Esophagus mucosa (tissue), 1 donor: ENCODE measurements at places on chromosomes 2 and 18. TPM values are rescaled to one million over a fixed set of nuclear protein-coding genes. Genes with fewer than 3 reads are reported as not detected.

- ATAC-seq, result no peak
Measured at GRCh38 chr2:160408173-160408958, 85.2 kb downstream of the RBMS1 start.

Gene PIEZO2
- 0.76 TPM for total RNA-seq

Gene CCDC141
- total RNA-seq, result 0.28 TPM

Gene KLHL30
- 0.08 TPM for total RNA-seq

DNA sequence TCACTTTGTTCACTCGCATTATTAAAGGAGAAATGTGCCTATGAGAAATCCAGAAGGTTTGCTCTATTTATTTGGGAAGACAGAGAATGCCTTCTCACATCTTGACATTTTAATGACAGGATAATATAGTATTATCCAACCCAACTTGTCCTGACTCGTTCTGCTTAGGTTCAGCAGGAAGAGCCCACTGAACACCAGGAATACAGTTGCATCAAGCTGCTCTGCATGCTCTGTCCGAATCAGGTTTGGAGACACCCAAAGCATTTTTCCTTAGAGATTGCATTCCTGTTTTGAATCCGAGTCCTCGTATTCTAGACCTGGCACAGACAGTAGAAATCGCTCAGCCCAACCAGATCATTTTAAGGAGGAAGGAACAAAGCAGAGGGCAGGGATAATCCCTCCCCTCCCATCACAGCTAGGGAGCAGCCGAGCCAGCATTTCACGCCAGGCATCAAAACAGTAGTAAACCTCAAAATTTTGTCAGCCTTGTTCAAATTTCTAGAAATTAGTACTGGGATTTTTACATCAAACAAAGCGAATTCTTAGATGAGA is 837.4 kb upstream of the ID2 start:
- no peak for ATAC-seq

DNA sequence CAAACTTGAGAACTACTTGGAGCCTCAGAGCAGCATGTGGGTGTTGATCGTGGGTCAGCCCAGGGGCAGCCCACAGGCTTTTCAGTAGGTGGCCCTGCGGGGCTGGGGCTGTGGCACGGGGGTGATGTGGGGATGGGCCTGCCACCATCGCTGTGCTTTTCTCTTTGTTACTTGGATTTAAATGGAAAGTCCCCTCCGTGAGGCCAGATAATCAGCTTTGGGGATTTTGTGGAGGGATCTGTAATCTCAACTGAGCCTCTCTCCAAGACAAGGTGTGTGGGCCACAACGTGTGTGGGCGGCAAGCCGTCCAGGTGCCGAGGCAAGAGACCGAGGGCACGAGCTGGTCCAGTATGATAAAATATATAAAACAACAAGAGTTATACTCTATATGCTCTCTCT is 16.7 kb downstream of the COLEC11 start:
- no peak for ATAC-seq

Gene GYPC
- 4.9 TPM for total RNA-seq

DNA sequence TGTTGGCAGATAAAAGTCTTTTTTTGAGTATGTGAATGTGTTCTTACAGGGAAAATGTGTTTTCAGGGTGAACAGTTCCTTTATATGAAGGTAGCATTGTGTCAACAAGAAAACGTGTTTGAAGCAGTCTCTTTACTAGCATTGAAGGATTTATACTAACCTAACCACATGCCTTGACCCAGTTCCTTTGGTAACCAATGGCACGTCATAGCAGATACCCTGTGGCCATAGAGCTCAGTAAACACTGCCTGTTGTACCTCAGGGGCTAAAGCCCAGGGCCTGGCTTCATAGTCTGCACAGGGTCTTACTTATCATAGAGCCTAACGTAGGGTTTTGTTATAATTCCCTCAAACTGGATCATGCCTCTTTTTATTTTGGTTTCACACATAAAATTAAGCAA is 32.1 kb upstream of the NFU1 start:
- no peak for ATAC-seq

- no peak for ATAC-seq
Measured at GRCh38 chr2:231391981-231392380, 3.5 kb upstream of the B3GNT7 start.
